CMK (cell line): ENCODE measurements at places on chromosomes 1 and 21.
A peak's percentile ranks its signal among the peaks of the same experiment; 100 is the strongest.

DNA sequence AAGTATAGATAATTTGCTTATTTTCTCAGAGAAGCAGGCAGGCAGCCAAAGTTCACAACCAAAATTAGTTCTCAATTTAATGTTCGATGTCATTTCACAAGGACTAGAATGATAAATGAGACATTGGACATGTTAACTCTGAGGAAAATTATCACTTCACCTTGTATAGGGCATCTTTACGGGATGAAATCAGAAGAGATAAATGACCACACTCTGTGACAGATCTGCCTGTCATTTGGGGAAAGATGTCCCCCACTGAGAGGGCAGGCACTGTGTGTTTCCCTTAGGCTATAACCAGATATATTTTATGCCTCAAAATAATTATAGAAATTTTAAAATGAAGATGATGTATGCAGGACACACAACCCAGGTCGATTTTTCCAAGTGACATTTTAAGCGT, 642.9 kb downstream of the BRINP3 start:
- no peak for DNase-seq

DNA sequence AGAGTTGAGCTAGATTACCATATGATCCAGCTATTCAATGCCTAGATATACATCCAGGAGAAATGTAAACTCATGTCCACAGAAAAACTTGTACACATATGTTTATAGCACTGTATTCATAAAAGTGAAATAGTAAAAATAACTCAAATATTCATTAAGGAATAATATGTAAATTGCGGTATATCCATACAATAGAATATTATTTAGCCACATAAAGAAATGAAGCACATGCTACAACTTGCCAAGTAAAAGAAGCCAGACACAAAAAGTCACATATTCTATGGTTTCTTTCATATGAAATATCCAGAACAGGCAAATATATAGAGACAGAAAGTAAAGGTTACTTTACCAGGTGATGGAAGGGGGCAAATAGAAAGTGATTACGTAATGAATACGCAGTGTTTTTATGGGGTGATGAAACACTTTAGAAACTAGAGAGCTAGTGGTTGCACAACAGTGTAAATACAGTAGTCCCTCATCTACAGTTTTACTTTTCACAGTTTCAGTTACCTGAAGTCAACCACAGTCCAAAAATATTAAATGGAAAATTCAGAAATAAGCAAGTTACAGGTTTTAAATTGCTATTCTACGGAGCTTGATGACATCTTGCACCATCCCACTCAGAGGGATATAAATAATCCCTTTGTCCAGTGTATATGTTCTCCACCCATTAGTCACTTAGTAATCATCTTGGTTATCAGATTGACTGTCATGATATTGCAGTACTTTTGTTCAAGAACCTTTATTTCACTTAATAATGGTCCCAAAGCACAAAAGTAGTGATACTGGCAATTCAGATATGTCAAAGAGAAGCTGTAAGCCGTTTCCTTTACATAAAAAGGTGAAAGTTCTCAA, 62.3 kb downstream of the ZNF644 start:
- no peak for DNase-seq

- peak; percentile 33 for DNase-seq
Observed at GRCh38 chr1:17335821-17336710, 28.1 kb downstream of the PADI4 start.

DNA sequence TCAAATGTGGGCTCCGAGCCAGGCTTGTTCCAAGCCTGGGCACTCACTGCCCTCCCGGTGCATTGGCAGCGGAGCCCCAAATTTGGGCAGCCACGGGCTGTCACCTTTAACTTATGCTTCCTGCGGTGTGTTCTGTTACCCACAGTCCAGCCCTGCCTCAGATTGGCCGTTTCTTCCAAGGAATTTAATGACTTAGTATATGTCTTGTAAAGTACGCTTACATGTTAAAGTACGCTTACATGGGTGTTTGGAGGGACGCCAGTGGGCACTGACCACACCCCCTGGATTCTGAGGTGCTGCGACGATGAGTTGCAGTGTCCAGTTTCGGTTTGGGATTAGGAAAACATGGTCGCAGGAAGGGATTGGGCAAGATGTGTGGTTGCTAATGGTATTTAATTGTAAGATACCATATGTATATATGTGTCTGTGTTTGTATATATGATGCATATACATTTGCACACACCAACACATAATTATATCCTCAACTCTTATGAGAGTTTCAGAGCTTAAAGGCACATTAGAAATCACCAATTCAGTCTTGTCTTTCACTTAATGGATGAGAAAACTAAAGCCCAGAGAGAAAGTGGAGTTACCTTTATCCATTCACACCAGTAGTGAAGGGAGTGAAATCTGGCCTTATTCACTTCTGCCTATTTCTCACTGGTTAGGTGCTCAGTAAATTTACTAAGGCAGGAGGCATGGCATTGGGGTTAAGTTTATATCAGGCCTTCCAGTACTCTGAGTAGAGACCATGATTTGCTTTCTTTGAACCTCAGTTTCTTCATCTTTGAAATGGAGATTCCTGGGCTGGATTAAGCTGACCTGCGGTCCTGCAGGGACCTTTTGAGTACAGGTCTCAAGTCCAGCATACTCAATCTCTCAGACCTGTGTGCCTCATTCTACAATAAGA, 1.0 kb downstream of the SMYD2 start:
- DNase-seq: peak; percentile 14

GRCh38 chr21:42654179-42654912, 925 bp downstream of the PDE9A start:
- DNase-seq: no peak

DNA sequence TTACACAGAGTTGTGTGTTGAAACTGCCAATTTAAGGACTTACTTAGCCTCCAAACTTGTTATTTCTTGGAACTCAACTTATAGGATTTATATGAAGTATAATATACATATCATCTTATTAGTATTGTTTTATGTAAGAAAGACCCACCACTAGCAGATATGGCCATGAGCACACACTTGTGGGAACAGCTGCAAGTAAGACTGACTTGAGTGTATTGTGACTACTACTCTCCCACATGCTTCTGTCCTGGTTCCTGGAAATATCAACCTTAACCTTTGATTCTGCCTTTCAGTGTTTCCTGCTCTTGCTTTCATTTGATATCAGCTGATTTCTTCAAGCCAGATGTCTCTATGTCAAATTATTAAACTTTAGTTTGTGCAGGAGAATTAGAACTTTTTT, 175.3 kb downstream of the MAGI3 start:
- DNase-seq: no peak

- DNase-seq: no peak
Observed at GRCh38 chr1:78229344-78229743, 183.6 kb downstream of the GIPC2 start.

GRCh38 chr21:35329940-35330660, 281.0 kb upstream of the RUNX1 start:
- no peak for DNase-seq

DNA sequence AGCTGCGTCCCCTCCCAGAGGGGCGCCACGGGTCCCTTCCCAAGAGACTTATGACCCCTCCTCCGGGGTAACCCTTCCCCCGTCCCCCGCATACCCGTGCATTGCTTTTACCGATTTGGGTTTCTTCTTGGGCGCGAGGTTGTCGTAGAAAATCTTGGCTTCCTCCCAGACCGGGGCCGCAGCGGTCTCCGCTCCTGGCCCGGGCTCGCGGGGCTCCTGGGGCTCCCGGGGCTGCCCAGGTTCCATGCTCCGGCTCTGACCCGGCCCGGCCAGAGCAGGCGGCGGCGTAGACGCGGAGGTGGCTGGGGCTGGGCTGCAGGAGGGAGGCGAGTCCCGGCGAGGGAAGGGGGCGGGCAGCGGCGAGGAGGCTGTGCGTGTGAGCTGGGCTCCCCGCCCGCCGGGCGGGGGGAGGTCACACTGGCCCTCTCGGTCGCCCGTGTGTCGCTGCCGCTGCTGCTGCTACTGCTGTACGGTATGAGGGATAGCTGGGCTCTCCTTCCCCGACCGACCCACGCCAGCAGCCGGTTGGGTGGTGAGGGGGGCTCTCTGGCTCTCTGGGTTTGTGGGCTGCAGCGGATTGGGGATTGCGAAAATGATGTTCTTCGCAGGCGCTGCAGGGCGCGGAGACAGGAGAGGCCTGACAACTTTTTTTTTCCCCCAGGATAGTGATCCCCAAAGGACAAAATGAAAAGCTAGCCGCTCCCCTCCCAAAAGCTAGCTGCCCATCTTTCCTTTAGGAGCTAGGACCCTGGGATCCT, at the start of gene NT5C1A:
Gene NT5C1A (minus strand): TSS at position 315 of the 758 bp plus-strand sequence. CDS start 69 bp downstream, at position 246.
- DNase-seq: no peak

DNA sequence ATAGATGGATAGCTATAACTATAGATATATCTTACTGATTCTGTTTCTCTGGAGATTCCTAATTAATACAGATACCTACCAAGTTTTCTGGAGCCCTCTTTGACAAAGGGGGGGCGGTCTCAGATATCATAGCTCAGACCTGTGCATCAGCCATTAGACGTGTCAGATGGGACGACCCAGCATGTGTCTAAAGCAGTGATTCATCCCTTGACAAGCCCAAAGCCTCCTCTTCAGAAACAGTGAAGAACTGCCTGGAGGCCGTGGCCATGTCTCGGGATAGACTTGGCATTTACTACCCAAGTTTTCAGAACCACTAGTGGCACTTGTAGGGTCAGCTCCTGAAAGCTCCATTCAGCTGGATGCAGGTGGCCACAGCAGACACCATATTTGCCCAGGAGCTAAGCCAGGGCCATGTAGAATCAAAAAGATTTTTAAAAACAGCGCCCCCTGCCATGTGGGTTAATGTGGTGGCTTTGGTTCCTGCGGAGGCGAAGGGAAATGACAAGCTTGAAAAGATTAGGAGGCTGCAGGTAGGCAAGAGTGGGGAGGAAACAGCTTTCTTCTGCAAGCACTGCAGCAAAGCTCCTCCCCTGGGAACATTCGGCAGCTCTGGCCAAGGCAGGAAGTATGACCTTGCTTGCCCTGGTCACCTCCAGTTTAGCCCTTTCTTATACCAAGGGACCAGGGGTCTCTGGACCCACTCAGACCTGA, 82.2 kb downstream of the FBXO2 start:
- no peak for DNase-seq

- peak; percentile 76 for DNase-seq
Observed at GRCh38 chr1:40130892-40131291, 30.3 kb upstream of the RLF start.

DNA sequence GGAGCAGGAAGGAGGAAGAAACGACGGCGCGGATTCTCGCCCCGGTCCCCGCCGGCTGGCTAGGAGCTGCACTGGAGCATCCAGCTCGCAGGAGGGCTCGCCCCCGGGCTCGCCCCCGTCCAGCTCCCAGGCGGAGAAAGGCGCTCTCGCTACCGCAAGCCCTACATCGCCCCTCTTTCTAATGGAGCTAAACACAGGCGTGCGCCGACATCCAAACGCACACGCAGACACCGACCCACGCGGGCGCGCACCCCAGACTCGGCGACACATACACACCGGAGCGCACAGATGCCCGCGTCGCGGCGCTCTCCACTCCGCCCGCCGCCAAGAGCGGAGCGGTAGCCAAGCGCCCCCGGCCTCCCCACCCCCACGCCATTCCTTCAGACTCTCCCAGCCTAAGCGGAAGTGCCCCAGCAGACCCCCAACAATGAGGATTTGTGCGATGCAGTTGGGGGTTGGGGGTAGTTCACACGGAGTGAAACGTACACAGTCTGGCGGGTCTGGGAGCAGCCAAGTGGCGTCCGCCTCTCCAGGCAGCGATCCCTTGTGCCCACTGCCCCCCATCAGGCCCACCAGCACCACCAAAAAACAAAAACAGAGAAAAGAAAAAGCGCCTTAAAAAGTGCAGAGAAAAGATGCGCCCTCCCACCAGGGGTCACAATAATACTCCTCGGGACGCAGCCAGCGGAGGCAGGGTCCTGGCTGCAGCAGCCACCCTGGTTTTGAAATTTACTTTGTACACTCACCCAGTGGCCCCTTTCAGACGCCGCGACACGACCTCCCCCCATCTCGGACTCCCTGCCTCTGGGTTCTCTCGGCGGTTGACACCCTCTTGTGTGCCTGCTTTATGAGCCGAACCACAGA, 1.4 kb downstream of the DAB1 start:
- no peak for DNase-seq

DNA sequence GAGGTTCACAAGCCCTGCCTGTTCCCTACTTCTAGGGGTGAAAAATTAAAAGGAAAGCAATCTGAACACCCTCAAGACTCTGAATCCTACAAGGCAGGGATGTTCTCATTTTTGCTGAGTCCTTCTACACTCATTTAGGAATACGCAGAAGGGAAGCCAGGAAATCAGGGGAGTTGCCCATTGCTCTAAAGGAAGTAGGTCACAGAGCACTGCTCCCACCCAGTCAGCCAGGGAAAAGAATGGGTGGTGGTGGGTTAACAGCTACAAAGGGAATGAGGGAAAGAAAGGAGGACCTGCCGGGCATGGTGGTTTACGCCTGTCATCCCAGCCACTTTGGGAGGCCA, 2.4 kb upstream of the CTTNBP2NL start:
- no peak for DNase-seq

DNA sequence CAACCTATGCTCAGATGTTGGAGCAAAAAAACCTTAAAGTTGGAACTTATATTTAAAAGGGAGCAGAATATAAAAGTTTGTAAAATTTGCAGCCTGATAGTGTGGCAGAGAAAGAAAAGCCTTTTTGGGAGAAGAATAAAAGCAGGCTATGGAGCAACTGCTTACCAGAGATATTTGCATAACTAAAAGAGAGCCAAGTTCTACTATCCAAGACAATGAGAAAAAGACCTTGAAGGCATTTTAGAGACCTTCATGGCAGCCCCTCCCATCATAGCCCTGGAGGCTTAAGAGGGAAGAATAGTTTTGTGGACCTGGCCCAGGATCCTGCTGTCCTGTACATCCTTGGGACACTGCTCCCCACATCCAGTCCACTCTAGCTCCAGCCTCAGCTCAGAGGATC, 312.5 kb upstream of the ZRANB2 start:
- DNase-seq: no peak

- no peak for DNase-seq
Observed at GRCh38 chr1:101496109-101496508, 259.3 kb downstream of the S1PR1 start.

- no peak for DNase-seq
Observed at GRCh38 chr1:200099040-200099439, 71.5 kb downstream of the NR5A2 start.

GRCh38 chr1:89866568-89866967, 45.7 kb downstream of the LRRC8D start:
- no peak for DNase-seq

DNA sequence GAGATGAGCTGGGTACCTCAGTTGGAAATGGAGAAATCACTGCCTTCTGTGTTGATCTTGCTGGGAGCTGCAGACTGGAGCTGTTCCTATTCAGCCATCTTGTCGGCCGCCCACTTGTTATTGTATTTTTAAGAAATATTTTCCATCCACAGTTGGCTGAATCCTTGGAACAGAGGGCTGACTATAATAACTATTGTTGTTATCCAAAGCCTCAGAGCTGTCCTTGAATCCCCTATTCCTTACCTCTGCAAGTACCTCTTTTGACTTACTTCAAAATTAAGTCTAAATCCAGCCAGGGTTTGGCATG, 44.1 kb upstream of the GRHL3 start:
- no peak for DNase-seq

GRCh38 chr1:240116831-240117769, 25.4 kb downstream of the FMN2 start:
- DNase-seq: no peak
